Left colon (tissue), 2 donors: ENCODE measurements at places on chromosomes 2 and 18. TPM values are rescaled to one million over a fixed set of nuclear protein-coding genes. Genes with fewer than 3 reads are reported as not detected.

GAL3ST2 gene
- total RNA-seq = 50.8 TPM

- DNase-seq = no peak
Observed at GRCh38 chr2:119463136-119463535, 31.5 kb downstream of the TMEM37 start.

DNA sequence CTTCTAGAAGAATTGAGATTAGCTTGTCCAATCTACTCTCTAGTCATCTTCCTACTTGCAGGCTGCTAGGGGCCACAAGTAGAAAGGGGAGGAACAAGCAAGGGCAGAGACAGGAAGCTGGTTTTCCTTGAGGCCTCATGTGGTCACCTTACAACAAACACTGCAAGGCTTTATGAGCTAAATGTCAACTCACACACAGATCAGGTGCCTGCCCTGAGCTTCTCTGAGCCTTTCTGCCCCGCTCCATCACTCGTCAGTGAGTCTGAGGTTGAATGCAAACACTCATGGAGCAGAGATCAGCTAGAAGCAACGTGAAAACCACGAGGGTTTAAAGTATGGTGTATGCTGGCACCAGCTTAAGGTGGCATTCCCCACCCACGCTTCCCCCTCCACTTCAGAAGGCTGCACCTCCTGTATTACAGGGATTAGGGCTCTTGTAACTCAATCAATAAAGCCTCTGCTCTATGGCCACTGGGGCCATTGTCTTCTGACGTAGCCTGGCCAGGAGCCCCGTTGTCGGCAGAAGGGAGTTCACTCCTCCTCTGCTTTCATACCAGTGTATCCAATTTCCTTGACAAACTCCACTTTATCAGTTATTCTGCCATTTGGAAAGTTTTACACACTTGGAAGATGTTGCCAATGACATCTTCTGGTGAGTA is 5.4 kb upstream of the CRYGC start:
- DNase-seq = no peak

- DNase-seq = no peak
Observed at GRCh38 chr2:60885683-60886082, 4.3 kb downstream of the REL start.

DNA sequence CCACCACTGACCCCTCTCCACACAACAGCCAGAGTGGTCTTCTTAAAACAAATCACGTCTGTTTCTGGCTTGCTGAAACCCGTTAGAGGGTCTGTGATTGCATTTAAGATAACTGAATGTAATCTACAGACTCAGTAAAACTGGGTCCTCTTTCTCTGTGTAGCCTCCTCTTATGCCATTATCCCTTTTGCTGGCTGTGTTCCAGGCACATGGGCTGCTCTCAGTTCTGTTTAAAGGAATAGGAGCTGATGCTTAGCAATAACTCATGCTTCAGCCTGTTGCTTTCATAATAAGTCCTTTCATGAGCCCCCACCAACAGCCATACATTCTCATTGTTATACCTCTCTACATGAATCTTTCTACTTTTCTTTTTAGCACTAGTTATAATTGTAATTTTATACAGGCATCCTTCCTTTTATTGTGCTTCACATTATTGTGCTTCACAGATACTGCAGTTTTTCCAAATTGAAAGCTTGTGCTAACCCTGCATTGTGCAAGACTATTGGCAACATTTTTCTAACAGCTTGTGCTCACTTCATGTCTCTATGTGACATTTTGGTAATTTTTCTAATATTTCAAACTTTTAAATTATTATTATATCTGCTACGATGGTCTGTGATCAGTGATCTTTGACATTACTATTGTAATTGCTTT is 782.6 kb downstream of the MBD2 start:
- no peak for DNase-seq

DNA sequence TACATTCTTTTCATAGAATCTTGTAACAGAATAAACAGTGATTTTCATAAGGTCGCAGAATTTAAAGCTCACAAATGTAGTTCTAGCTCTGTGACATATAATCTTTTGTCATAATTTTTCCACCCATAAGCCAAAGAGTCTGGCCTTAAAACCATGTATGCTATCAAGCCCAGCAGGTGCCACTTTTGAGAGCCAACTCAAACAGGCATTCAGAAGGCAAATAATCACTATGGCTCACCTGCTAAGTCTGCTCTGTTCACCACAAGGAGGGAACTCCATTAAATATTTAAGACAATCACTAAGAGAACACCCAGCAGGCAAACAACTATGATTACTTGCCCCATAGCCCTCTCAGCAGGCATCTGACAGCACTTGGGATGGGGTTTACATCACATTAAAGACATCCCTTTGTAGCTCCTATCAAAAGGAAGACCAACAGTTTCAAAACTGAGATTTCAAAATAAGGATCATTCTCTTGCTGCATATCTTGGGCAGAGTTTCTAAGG is 241.6 kb downstream of the PDE11A start:
- no peak for DNase-seq
